Occipital lobe (tissue), 3 donors: ENCODE measurements at places on chromosomes 2 and 18. TPM values are rescaled to one million over a fixed set of nuclear protein-coding genes. Genes with fewer than 3 reads are reported as not detected.

The GPR17 gene
- total RNA-seq: 6.1 TPM

The IL36A gene
- not detected for total RNA-seq

The LIMS2 gene
- total RNA-seq: 1.2 TPM

The FN1 gene
- total RNA-seq: 85.5 TPM

The SPEG gene
- 14.2 TPM for total RNA-seq

The UBXN4 gene
- total RNA-seq: 90.8 TPM

The LYG2 gene
- not detected for total RNA-seq

The RTP5 gene
- total RNA-seq: 2.5 TPM

The FBXO41 gene
- total RNA-seq: 27.0 TPM

The KCNG3 gene
- total RNA-seq: 0.16 TPM

The PLEKHB2 gene
- 100 TPM for total RNA-seq

The SPP2 gene
- total RNA-seq: not detected

The CCDC150 gene
- total RNA-seq: 3.9 TPM

The PLB1 gene
- total RNA-seq: 2.3 TPM

The HJURP gene
- 1.9 TPM for total RNA-seq

The B3GNT7 gene
- 1.2 TPM for total RNA-seq

The ASXL3 gene
- 94.5 TPM for total RNA-seq

The VAMP5 gene
- total RNA-seq: 3.6 TPM

The TRIM43 gene
- total RNA-seq: not detected

The OR6B2 gene
- not detected for total RNA-seq

The RAMP1 gene
- total RNA-seq: 2.7 TPM

The SGPP2 gene
- total RNA-seq: 1.2 TPM

The SNED1 gene
- total RNA-seq: 3.3 TPM

The CHRNG gene
- 0.16 TPM for total RNA-seq

The RGPD5 gene
- 86.1 TPM for total RNA-seq

The ASB18 gene
- total RNA-seq: 0.78 TPM

The ORC2 gene
- 25.6 TPM for total RNA-seq

The STPG4 gene
- 0.78 TPM for total RNA-seq

The MREG gene
- 2.5 TPM for total RNA-seq

The TWIST2 gene
- total RNA-seq: 0.16 TPM

The TLX2 gene
- not detected for total RNA-seq

The SERPINB10 gene
- not detected for total RNA-seq

The DAW1 gene
- 1.1 TPM for total RNA-seq

The TTC21B gene
- total RNA-seq: 68.3 TPM

The CD302 gene
- 2.5 TPM for total RNA-seq

The MARCO gene
- 0.31 TPM for total RNA-seq

The IL1RN gene
- total RNA-seq: not detected

The UPP2 gene
- 1.7 TPM for total RNA-seq

The ALPP gene
- not detected for total RNA-seq

The TEKT4 gene
- total RNA-seq: 0.31 TPM

The MAPRE3 gene
- 15.4 TPM for total RNA-seq

The REG3G gene
- total RNA-seq: not detected

The CRYBA2 gene
- not detected for total RNA-seq

The ACTG2 gene
- 0.62 TPM for total RNA-seq

The CPLX4 gene
- total RNA-seq: not detected

The TRABD2A gene
- total RNA-seq: 1.1 TPM

The RBKS gene
- total RNA-seq: 1.2 TPM

The PAIP2B gene
- 19.0 TPM for total RNA-seq

The GPAT2 gene
- 1.6 TPM for total RNA-seq
